ENCODE measurements at places on chromosomes 11 and 22.
A peak's percentile ranks its signal among the peaks of the same experiment; 100 is the strongest.

DNA sequence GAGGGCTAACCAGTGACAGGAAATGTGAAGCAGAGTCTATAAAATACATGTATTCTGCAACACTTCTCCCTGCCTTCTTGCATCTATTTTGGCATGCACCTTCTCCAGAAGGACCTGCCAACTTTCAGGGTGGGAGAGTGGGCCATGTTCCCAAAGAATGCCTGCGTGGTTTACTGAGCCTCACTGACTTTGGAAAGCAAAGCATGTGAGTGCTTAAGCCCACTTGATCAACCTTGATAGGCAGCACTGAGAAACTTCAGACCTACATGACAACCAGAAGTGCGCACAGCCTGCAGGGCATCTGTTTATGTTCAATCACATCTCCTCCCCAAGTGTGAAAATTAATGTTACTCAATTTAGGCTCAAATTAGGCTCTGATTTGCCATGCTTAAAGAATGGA is 69.2 kb downstream of the AMOTL1 start:
- no peak for DNase-seq

DNA sequence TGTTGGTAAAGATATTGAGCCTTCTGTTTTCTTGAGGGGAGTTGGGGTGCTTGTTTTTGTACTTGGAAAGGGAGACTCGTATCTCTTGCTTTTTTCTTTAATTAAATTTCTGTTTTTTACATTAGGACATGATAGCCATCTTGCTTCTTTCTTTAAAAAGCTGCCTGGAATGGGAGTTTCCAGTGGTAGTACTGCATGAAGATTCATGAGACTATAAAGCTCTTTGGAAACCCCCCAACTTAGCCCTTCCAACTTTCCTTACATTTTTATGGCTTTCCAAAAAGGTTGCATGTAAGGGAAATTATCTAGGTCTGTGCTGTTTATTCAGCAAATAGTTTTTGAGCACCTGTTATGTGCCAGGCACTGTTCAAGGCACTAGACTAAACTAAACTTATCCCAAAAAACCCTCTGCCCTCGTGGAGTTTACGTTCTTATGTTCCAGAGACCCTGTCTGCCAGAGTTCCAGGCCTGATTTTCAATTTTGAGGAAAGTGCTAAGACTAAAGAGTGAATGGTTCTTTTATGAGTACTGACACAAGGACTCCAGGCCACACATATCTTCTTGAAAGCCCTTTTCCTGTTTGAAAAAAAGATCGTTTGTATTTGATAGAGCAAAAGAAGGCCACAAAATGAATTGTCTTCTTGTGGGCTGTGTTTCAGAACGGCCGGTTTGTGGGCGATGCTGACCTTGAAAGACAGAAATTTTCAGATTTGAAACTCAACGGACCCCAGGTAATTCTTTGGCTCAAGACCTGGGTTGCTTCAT is 31.9 kb downstream of the CTNND1 start:
- no peak for DNase-seq

DNA sequence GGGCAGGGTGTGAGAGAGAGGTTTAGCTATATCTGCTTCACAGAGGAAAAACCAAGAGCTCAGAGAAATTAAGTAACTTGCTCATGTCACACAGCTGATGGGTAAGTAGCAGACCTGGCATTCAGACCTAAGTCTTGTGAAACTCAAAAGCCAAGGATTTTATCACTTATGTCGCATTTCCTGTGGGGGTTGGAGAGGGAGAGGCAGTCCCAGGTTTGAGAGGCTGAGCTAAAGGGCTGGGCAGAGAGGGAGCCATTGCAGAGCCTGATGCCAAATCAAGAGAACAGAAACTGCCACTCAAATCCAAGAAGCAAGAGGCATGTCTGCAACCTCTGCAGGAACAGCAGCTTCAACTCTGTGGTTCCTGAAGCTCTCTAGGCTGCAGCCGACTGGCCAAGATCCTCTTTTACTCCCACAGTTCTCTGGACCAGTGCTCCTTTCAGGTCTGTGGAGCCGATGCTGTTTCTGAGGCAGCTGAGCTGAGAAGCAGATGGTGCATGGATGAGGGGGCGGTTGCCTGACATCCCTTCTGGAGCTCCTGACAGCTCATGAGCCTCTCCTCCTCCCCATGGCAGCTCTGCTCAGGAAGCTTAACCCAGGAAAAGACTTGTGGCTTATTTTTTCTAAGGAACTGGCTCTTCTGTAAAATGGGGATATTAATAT is 47.6 kb upstream of the NAV2 start:
- no peak for DNase-seq

DNA sequence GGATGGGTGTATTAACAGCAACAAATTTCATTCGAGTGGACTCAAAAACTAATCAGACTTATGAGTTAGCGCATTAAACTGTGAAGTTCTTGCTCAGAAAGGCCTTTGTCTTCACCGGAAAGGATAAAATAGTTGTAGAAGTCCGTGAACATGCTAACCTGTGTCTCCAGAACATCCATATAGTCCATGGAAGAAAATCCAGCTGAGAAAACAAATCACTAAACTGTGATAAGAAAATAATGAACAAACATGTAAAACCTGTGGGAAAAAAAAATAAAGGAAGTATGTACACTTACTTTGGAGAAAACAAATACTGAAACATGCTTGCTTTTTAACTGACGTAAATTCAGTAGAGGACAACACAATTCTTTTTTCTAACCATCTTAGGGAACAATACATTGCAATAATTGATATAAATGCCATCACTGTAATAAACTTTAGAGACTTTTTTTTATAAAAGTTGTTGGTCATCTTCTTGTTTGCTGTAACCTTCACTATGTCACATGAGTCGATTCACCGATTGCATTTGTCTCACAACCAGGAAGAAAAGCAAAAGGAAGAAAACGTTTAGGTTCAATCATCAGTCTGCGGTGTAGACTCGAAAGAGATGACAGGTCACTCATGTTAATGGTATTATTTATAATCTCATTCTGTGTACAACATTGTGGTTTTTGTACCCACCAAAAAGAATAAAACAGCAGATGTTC is 41.9 kb downstream of the MSANTD4 start:
- DNase-seq = no peak

- no peak for DNase-seq
These were observed 47.9 kb downstream of the IGSF9B start for GRCh38 chr11:133908827-133909226.

- no peak for DNase-seq
These were observed 773 bp downstream of the MIAT start for GRCh38 chr22:26658161-26658560.

- no peak for DNase-seq
These were observed 371.1 kb downstream of the SOX6 start for GRCh38 chr11:15985127-15985859.

GRCh38 chr11:117790279-117790678 is 6.7 kb downstream of the DSCAML1 start:
- no peak for DNase-seq

- DNase-seq = no peak
These were observed 55.2 kb downstream of the FLRT1 start for GRCh38 chr11:64090806-64091516.

DNA sequence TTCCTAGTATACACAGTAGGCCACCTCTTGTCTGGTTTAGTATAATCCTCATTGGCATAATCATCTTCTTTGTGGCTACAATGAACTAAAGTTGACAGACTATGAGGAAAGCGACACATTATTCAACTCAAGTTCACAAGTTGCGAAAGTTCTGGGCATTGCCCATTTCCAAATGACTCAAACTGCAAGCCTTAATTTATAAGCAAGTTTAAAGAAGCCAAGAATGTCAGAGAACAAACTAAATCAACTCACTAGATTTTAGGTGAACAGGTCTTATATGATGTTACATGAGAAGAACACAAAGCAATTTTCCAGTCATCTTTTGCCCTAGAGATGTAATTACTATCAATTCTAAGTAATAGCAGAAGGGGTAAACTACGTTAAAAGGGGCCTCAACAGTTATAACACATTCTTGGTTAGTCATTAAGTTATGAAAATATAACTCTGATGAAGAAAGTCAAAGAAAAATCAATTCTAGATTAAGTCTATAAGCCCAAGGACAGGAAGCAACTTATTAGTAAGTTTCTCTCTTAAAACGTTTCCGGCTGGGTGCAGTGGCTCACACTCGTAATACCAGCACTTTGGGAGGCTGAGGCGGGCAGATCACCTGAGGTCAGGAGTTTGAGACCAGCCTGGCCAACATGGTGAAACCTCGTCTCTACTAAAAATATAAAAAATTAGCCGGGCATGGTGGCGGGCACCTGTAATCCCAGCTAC is 21.5 kb downstream of the PICALM start:
- no peak for DNase-seq

DNA sequence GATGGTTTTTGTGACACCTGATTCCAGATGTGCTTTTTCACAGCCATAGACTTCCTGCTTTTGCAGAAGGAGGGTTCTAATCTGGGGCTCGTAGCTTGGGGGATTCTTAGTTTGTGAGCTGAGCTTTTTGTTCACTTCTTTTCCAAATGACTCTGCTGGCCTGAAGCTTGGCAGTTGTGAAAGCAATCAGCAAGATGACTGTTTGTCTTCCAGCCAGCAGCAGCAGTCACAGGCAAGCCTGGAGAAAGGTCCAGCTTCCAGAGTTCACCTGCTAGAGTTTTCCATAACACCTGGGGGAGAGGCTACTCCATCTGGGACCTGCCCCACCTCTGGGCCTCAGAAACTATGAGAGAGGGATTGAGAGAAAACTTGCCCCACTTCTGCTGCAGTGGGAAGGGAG is 4.1 kb downstream of the MARK2 start:
- no peak for DNase-seq

DNA sequence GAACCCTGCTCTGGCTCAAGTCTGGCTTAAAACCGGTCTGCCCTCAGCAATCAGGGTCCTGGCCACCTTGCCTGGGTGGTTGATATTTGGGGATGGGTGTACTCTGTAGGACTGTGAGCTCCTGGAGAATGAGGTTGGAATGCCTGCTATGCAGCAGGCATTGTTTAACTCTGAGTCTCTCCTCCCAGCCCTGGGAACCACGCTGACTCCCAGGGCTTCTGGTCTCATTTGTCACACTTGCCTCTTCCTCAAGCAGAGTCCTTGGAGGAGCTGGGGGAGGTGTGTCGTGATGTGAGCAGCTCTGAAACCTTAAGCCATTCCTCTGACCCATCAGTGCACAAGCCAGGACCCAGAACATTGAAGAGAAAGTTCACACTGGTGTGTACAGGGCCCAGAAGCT is 340.1 kb downstream of the MN1 start:
- DNase-seq = peak; percentile 53

DNA sequence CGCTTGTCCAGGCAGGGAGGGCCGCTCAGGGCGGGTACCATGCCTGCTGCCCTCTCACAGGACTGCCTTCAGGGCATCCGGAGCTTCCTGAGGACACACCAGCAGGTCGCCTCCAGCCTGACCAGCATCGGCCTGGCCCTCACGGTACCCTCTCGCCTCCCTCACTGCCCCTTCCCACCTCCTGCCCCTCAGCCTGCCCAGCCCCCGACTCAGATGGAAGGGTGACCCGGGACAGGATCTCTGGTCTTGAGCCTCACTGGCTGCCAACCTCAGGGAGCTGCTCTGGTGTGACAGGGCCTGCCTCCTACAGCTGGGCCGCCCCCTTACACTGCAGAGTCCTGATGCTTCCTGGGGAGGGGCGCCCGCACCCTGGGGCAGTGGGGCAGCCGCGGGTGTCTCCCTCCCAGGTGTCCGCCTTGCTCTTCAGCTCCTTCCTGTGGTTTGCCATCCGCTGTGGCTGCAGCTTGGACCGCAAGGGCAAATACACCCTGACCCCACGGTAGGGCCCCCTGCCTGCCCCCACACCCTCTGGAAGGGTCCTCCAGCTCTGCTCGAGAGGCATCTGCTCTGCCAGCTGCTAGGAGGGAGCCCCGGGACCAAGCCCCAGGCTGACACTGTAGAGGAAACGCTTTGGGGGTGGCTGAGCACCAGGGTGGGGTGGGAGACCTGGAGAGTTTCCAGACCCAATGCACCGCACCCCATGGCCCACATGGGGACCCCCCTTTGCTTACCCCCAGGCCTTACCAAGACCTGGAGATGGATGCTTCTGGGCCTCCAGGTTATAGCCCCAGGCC is 14.6 kb downstream of the TSPAN32 start:
- DNase-seq = no peak

- no peak for DNase-seq
These were observed 97.4 kb downstream of the FDX1 start for GRCh38 chr11:110527146-110527545.

DNA sequence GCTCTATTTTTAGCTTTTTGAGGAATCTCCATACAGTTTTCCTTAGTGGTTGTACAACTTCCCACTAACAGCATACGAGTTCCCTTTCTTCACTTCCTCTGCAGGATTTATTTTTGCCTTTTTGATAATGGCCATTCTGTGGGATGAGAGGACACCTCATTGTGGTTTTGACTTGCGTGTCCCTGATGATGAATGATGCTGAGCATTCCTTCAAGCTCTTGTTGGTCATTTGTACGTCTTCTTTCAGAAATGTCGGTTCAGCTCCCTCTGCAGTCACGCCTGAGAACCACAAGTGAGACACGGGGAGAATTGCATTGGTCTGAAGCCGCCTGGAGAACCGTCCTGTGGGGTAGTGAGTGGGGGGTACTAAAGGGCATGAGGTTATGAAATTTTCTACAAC is 2.0 kb upstream of the KRTAP5-10 start:
- DNase-seq = peak; percentile 61

- no peak for DNase-seq
These were observed 51.4 kb downstream of the FAM83F start for GRCh38 chr22:40046126-40046525.

GRCh38 chr11:126059238-126059781 is 3.4 kb downstream of the CDON start:
- no peak for DNase-seq

DNA sequence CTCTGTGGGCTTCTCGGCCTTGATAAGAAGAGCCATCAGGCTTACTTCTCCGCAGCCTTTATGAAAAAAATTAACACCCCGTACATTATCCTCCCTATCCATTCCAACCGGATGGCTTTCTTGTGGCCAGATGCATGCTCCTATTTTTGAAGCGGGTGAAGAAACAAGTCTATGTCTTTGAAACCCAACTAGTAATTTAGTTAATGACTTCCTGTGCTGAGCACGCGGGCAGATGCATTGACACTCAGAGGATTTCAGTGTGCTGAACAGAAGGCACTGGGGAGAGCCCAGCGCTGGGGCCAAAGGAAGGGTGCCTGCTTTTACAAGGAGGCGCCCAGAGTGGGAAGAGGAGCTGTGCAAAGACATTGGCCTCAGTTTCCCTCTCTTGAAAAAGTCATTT is 53.3 kb downstream of the ARHGAP8 start:
- no peak for DNase-seq

DNA sequence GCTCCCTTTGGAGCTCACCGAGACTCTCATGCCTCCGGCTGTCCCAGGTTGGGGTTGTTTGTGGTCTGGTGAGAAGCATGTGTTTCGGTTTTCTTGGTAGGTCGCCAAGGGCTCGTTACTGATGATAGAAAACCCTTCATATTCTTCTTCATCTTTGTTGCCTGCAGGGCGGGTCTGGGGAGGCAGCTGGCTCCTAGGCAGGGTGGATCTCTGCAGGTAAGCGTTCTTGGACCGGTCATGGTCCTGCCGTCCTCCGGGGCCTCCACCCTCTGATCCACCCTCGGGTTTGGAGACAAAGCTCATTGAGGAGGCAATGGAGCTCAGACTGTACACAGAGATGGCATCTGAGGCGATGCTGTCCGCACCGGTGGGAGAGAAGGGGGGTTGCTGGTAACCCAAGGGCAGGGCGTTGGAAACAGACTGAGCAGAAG is 64.3 kb upstream of the PITPNB start:
- no peak for DNase-seq
